Left ventricle myocardium inferior (tissue), 1 donor: ENCODE measurements at places on chromosomes 3 and 15.

DNA sequence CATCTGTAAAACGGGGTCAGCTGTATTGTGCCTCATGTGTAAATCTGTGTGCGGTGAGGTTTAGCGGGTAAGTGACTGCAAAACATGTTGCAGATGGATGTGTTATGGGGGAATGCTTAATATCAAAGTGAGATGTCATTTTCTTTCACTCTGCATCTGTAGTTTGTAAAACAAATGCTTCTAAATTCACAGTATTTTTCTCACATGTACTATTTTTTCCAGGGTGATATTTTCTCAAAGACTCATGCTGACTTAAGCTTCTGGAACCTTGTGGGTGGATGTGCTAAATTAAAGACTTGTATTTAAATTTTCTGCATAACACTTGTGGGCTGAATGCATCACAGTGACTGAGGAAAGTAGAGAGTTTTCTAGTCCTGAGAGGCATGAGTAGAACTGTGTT is 115.2 kb upstream of the TP63 start:
- DNase-seq, result no peak

- DNase-seq, result no peak
Measured at GRCh38 chr3:28349469-28350000, 911 bp upstream of the AZI2 start.

- no peak for DNase-seq
Measured at GRCh38 chr15:66670762-66671580, 31.1 kb upstream of the SMAD6 start.

DNA sequence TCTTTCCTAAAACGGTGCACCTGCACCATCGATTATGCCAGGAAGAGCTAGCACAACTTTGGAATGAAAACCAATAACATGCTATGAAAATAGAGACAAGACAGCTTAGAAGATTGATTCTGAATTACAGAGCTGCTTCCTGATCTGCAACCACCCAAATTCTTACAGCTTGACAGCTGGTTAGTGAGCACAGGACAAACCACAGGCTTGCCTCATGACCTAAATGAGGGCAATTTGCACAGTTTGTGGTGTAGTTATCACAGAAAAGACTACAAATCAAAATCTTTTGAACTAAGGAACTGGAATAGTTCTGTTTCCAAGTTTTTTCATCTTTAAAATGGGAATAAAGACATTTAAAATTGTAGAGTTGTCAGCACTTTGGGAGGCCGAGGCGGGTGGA is 533.5 kb downstream of the NAALADL2 start:
- no peak for DNase-seq
